ENCODE measurements at places on chromosomes 1 and 21.

- no peak for DNase-seq
Measured at GRCh38 chr1:215830226-215830810, 263.2 kb downstream of the KCTD3 start.

- peak; percentile 49 for DNase-seq
Measured at GRCh38 chr21:25283720-25284119, 323.6 kb downstream of the MRPL39 start.

DNA sequence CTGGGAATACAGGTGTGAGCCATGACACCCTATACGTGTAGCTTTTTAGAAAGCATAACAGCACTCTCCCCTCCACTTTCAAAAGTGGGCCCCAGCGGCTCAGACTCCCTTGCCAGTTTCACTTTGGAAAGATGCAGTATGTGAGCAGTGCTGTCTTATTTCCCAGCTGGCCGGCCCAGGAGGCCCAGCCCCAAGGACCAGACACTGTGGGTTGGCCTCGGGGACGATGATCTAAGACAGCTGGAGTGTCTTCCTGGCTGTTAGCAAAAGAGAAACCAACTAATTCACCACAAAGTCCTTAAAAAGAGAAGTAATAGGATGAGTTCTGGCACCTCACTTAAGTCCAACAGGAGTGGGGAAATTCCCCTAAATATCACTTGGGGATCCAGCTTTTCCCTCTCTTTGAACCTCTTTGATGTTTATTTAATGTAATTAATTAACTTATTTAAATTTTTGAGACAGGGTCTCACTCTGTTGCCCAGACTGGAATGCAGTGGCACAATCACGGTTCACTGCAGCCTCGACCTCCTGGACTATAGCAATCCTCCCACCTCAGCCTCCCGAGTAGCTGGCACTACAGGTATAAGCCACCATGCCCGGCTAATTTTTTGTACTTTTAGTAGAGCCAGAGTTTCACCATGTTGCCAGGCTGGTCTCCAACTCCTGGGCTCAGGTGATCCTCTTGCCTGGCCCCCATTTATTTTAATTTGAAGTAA is 17.6 kb upstream of the CLIC4 start:
- peak; percentile 99 for DNase-seq

DNA sequence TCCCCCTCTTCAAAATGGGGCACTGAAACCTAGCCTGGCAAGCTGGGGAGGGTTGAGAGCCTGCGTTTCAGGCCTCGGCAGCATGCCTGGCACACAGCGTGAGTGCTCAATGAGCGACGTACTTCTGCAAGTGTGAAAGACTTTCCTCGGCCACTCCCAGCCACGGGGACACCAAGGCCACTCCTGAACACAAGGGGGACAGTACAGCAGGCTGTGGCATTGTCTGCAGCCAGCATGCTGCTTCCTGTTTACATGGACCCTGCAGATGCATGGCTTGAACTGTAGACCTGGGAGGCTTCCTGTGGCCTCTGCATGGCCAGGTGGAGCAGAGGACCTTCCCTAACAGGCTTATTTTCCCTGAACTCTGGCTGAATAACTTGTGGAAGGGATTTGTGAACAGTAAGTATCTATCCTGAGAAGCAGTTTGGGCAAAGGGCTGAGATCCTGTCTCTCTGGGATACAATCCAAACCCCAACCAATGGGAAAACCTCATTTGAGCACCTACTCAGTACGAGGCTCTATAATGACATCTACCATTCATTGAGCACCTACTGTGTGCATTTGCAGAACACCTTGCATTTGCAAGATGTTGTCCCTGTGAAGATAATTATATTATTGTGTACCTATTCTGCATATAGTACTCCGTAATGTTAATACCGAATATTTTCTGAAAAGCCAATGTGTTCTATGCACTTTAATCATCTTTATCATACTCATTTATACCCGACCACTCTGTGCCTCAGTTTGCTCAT is 9.9 kb upstream of the HSPG2 start:
- DNase-seq: no peak

GRCh38 chr1:222347627-222348026 is 200.3 kb downstream of the HHIPL2 start:
- no peak for DNase-seq

GRCh38 chr1:33683913-33684312 is 180.0 kb upstream of the HMGB4 start:
- no peak for DNase-seq

GRCh38 chr1:207831517-207832327 is 79.2 kb downstream of the CD34 start:
- peak; percentile 68 for DNase-seq

All from MV-4-11 (cell line).